ENCODE measurements at places on chromosomes 13 and 19. TPM values are rescaled to one million over a fixed set of nuclear protein-coding genes. Genes with fewer than 3 reads are reported as not detected.

DNA sequence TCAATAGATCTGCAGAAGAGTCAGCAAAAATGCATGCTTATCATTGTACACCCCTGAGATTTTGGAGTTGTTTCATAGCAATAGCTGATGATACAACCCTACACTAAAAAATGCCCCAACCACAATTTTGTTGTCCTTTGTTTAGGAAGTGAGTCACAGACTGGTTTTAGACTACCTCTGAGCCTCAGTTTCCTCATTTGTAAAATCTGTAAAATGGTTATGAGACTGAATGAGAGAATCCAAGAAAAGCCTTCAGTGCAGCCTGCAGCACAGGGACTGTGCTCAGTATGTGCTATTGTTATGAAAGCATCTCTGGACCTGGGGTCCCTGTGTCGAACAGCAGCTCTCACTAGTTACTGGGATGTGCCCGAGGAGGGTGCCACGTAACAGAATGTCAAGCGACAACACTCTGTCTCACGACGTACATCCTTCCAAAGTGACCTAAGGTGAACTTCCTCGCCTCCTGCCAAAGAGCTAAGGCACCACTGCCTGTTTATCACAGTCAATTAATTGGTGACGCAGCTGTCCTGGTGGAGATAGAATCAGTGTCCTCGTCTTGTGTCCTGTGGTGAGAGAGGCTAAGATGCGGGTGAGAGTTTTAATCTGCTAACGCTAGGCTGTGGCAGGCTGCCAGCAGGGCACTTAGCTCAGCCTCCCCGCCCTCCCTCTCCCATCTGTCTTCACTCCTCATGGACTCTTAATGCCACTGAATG lies 18.1 kb downstream of the DHRS12 start:
- peak; percentile 56 for ATAC-seq

GRCh38 chr13:33577007-33577406 lies 240.9 kb upstream of the RFC3 start:
- ATAC-seq, result no peak

GRCh38 chr13:45295536-45295935 lies 45.4 kb downstream of the TPT1 start:
- ATAC-seq, result no peak

DNA sequence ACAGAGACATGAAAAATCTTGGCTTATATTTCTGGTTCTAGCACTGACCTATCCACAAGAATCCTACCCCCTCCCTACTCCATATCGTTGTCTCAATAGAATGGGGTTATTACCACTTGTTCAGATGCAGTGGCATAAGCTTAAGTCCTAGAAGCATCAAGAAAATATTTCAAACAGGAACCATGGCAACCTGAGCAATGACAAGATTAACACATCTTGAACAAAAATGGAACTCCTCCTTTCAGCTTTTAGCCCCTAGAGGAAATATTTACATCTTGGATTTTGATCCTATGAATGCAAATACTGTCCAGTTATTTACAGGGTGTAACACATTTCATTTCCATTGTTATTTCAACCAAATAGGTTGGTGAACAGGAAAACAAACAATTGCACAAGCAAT lies 46.1 kb upstream of the TSC22D1 start:
- ATAC-seq, result no peak

- no peak for ATAC-seq
Measured at GRCh38 chr13:100298116-100298681, 209.3 kb downstream of the PCCA start.

DNA sequence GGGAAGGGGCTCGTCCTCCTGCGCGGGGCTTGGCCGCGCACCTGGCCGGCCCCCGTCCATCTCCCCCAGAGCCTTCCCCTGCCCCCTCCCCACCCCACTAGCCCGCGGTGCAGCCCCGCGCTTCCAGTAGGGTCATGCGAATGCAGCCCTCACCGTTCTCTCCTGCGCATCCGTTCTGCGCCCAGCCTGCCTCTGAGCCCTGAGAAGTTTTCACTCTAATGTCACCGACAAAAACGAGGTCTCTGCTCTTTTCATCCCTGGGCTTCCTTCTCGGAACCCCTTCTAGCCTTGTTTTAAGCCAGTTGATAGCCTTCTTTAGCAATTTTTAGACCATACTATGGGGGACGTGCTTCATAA lies 97.4 kb downstream of the ATP8A2 start:
- no peak for ATAC-seq

DNA sequence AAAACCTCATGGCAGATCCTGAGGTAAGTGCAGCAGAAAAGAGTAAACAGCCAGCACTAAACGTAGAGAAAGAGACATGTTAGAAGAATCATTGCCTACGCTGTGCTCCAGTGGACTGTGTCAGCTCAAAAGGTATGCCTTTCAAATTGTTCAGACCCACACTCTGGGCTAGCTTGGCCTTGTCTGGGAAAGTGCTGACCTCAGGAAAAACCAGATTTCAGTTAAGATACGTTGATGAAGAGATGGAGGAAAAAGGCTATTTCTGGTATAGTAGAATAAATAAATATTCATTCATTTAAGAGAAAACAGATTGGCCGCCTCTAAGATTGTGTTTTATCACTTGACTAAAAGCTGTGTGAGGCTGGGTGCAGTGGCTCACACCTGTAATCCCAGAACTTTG lies 9.6 kb upstream of the SUCLA2 start:
- no peak for ATAC-seq

DNA sequence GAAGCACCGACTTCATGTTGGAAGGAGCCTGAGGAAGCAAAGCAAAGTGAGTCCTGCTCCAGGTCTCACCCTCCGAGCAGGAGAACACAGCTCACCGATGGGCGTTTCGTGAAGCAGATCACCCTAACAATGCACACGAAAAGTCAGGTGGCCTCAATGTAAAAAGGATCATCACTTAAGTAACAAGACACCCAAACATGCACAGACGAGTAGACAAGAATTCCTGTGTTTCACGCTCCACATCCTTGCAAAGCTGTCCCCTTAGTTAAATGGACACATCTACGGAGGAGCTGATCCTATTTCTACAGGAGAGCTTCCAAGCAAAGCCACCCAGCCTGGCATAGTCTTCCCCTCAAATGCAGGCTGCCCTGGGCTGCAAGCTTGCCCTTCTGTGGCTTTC lies 66.2 kb downstream of the SLC15A1 start:
- ATAC-seq, result no peak

DNA sequence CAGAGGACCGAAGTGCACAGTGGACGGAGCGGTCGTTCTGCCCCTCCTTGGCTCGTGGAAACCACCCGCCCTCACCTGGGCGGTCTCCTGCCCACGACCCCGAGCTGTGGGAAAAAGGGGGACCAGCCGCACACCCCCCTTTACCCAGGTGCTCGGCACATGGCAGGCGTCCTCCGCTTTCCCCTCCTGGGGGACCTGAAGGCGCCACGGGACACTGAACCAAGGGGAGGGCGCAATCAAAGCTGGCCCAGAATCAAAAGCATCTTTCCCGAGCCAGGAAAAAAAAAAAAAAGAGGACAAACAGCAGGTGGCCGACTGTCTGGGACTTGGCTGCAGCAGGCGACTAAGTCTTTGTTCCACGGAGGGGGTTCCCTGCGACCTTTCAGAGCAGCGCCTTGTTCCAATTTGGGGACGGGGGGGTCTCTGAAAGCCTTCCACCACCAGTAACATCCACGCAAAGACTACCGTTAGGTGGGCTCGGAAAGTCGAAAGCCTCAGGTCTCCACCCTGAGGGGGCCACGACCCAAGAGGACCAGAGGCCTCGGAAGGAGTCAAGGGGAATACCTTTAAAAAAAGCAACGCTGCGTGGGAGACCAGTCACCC lies 1.1 kb downstream of the MBD3 start:
- no peak for ATAC-seq

DNA sequence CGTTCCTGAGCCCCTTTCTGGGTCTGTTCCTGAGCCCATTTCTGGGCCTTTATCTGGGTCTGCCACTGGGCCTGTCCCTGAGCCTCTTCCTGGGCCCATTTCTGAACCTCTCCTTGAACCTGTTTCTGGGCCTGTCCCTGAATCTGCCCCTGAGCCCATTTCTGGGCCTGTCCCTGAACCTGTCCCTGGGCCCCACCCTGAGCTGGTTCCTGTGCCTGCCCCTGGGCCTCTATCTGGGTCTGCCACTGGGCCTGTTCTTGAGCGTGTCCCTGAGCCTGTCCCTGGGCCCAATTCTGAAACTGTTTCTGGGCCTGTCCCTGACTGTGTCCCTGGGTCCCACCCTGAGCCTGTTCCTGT lies 40.4 kb upstream of the GRTP1 start:
- no peak for ATAC-seq

DNA sequence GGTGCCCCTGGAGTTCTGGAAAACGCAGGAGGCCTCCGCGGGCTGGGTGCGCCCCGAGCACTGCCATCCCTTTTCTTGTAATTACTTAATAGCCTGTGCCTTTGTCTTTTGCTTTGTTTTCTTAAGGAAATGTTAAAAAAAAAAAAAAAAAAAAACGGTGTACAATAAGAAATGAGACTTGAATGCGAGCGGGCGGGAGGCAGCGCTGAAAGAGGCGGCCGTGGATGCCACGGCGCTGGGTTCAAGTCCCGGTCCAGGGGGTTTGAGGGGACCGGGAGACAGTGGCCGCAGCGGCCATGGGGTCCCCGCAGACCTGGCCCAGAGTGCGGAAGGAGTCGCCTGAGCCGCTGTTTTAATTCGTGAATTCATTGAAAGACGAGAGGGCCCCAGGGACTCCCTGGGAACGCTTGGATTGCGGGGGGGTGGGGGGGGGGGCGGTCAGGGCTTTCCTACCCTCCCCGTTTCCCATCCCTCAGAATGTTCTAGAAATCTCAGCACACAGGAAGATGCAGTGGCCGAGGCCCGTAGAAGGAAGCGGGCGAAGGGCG lies 349.2 kb upstream of the ARGLU1 start:
- no peak for ATAC-seq

RFPL4A gene
- not detected for total RNA-seq

APLP1 gene
- 10.0 TPM for total RNA-seq

RPS19 gene
- total RNA-seq, result 673 TPM

RNF225 gene
- total RNA-seq, result not detected

MIDN gene
- total RNA-seq, result 20.0 TPM

XRCC1 gene
- 24.5 TPM for total RNA-seq
